ENCODE measurements at places on chromosomes 1 and 21.

GRCh38 chr1:228004331-228004855, 2.4 kb upstream of the WNT3A start:
- peak; percentile 77 for DNase-seq

DNA sequence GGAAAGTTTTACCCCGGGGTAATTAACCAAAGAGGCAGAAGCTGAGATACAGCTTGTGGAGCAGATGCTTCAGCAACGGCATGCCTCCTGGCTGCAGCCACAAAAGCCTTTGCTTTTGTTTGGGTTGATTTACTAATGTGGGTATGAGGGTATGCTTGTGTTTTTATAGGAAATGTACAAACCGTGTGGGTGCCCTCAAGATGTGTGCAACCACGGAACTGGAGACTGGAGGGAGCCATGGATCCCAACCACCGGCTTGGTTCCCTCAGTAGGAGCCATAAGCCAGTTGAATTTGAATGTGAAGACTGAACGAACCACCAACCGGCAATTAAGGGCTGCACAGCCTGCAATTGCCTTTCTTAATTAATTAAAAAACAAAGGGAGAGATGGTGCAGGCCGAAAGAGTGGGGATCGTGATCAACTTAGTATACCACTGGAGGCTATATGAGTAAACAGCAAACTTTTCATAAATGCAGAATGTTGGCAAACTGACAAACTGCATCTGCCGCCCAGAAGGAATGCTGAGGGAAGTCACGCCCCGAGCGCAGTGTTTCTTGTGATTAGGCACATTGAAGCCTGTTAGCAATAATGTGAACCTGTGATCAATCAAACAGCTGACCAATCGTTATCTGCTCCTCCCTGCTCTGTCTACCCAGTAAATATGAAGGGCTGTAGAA, 104.1 kb downstream of the DISP1 start:
- no peak for DNase-seq

- peak; percentile 100 for DNase-seq
Measured at GRCh38 chr1:1630191-1630964, 1.6 kb upstream of the MMP23B start.

DNA sequence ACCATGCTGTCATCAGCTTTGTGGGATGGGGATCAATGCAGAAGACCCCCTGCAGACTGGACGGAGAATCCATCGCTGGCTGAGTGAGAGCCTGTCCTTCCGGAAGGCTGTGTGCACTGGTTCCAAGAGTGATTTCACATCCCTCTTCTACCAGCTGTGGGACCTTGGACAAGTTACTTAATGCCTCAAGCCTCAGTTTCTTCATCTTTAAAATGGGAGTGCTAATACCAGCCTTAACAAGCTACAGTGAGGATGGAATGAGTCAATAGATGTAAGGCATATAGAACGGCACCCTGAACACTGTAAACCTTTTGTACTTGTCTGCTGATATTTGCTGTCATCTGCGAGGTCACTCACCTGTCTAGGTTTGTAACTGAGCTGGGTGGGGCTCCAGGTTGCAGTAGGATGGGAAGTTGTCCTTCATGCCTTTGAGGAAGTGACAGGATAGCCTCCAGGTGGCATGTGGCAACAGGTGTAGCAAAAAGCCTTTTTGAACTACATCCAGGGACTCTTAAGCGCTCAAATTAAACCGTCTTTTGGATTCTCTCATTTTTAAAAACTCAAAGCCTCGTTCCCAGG, 27.5 kb downstream of the TMEM51 start:
- no peak for DNase-seq

GRCh38 chr1:224432672-224433040, 1.9 kb downstream of the WDR26 start:
- DNase-seq = peak; percentile 31

GRCh38 chr1:96072021-96072420, 649.6 kb upstream of the PTBP2 start:
- no peak for DNase-seq

DNA sequence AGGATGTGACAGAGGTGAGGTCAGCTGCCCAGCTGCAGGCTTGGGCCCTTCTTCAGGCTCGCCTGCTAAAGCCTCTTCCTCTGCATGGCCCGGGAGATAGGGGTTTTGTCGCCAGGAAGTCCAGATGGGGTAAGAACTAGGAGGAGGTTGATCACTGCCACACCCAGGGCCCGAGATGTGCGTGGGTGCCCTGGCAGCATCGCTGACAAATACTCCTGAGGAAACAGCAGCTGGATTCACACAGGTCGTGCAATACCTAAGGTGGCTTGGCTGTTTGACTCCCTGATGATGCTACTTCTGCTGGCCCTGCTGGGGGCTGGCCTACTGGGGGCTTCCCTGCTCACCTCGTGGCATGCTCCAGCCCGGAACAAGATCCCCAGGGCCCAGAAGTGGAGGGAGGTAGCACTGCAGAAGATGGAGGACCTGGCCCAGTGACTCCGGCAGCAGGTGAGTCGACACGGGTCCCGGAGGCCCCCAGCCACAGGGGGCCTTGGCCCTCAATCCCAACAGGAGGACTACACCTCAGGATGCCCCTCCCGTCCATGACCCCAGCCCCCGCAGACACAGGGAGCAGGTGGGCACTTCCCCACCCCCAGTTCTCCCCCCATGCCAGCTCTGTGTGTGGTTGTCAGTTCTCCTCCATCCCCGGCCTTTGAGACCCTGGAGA, 29.6 kb downstream of the FAAH start:
- DNase-seq = no peak

DNA sequence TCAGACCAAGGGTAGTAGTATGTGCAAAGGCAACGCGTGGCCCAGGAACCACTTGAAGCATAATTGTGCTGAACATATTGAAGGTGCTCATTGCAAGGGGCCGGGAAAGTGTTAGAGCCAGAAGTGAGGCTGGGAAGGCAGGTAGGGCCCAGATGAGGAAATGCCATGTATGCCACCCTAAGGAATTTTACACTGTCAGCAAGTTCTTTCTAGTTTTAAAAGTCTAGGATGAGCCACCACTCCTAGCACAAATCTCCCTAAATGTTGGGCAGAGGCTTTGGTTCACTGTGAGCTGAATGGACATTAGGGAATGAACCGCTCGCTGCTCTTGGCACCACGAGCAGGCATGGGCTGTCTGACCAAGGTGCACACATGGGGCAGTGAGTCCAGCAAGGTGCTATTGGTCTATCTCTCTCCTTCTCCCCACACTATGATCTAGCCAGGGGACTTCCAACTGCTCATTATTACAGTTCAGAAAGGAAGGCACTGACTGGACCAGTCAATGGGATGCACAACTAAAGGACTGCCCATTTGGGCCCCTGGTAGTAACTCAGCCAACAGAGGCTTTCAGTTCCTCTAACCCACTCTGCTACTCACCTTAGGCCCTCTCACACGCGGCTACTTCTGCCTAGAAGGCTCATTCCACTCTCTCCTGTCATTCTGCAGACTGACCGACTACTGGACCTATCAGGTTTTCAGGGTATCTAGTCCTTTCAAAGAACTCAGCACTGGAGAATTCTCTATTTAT, 2.0 kb downstream of the KANK4 start:
- no peak for DNase-seq

- DNase-seq = no peak
Measured at GRCh38 chr1:225750420-225750819, 27.2 kb upstream of the SRP9 start.

DNA sequence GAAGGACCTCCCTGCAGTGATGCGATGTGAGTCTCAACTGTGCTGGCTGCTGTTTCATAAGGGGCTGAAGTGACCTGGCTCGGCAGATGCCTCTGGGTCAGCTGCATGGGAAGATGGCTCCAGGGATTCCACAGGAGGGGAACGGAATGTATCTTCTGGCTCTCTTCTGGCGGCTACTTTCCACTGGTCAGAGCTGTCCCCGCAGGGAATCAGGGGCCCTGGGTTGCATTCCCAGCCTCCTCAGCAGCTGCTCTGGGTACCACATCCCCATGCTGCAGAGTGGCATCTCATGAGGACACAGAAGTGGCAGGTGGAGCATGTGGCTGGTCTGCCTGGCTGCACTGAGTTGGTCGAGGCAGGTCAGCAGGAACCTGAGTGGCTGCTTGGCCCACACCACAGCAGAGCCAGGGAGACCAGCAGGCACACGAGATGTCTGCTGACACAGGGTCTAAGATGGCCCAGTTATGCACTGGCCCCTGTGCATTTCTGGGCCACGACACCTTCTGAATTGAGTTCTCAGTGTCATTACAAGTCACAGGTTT, 42.8 kb downstream of the POFUT2 start:
- DNase-seq = no peak

DNA sequence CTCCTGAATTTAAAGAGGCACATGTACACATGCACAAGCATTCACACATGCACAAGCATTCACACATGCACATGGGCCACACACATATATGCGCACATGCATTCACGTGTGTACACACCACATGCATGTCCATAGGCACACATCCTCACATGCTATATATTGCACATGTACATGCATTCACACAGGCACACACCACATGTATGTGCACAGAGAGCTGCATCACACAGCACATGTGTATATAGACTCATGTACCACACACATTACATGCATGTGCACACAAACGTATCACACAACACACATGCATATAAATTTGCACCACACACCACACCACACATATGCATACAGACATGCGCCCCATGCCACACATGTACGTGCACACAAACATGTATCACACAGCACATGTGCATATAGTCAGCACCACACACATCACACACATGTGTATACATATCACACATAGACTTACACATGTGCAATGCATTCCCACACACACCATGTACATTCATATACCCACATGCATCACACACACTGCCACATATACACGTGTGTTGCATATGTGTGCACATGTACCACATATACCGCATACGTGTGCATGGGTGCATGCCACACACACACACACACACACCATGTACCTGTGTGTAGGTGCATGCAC, 54.6 kb upstream of the COL18A1 start:
- DNase-seq = no peak

GRCh38 chr1:184752656-184753055, 2.0 kb downstream of the EDEM3 start:
- DNase-seq = no peak

DNA sequence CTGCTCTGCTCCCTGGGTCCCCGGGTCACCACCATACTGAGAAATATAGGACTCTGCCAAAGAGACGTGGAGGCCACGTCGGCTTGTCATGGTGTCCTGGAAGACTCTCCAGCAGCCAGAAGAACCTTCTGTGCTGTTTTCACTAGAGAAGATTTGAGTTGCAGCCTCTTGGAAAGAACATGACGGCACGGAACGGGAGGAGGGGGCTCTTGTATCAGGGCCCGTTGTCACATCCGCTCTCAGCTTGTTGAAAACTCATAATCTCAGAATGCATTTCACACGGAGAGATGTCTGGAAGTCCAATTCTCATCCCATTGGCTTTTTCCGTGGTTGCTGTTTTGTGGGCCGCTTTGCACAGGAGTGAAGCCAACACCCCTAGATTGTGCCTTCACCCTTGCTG, 39.4 kb upstream of the FAM3B start:
- DNase-seq = no peak

DNA sequence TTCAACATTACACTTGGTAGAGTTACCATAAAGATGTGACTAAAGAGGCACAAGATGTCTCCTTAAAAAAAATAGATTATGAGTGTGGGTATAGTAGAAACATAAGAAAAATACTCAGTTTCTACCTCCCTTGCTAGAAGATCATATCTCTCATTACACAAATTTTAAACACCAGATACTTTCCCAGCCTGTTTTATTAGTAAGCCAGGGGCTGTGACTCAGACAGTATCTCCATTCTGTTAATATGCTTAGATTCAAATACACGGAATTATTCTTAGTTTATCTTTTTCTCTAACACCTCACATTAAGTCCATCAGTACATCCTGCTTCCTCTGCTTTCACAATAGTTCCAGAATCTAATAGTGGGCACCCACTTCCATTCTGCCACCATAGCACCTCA, 561.8 kb upstream of the ADAMTS5 start:
- no peak for DNase-seq

DNA sequence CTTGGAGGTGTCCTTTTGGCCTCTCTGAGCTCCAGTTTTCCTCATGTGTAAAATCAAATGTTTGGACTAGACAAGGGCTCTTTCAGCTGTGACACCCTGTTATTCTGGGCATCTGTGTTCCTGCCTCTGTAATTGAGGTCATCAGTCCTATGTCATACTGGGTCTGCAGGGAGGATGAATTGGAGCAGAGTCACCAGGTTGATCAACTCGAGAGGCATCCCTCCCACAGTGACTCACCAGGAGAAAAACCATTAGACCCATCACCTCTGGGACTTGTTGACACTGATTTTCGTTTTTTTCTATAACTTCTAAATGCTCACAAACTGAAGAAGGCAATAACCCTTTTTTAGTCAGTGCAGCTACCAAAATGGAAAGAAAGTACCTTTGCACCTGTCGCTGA, 82.2 kb downstream of the ST6GALNAC5 start:
- DNase-seq = no peak

DNA sequence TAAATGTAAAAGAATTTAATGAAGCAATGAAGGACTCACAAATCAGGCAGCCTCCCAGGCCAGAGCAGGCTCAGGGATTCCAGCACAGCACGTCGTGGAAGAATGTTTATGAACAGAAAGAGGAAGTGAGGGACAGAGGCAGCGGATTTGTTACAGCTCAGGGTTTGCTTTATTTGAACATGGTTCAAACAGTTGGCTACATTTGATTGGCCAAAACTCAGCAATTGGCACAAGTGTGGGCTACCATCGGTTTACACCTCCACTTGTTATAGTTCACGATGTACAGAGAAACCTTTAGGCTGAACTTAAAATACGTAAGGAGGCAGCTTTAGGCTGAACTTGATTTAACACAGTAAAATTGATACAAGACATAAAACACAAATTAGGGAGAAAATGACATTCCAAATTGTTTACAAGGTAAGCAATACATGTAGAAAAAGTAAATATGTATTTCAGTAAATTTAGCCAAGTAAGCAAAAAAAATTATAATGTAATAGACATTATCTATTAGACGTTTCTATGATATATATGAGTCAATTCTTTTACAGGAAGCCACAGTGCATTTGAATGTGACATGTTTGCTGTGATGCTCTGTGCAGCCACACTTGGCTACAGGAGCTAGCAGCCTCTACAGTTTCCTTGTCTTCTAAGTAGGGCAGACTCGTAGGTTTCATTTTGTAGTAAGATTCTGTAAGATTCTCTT, 126.5 kb downstream of the ADSS2 start:
- no peak for DNase-seq

DNA sequence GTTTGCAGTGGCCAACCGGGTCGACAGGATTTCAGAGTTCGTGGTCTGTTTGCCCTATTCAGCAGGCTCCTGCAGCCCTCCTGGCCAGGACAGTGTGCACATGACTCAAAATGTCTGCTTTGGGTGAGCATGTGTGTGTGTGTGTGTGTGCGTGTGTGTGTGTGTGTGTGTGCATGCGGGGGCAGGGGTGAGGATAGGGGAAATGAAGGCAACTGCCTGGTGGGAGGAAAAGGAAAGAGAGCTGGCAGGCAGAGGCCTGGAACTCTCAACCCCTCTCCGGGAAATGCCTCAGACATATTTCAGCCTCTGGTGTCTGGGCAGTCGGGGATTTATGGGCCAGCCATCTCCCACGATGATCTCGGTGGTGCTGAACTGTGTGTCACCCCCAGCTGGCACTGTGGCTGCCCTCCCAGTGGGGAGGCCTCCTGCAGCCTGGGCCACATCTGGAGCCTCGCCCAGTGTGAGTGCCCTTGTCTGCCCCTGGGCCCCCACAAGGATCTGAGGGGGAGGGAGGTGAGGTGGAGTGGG, 15.2 kb downstream of the CDCP2 start:
- no peak for DNase-seq

- DNase-seq = no peak
Measured at GRCh38 chr1:204571128-204571527, 54.9 kb downstream of the MDM4 start.

GRCh38 chr1:181135437-181135731, 46.9 kb downstream of the IER5 start:
- no peak for DNase-seq
